NCI-H1436 treated with DMSO at 0.1 percent for 48 hours (cell line): ENCODE measurements at places on chromosomes 1 and 21.

DNA sequence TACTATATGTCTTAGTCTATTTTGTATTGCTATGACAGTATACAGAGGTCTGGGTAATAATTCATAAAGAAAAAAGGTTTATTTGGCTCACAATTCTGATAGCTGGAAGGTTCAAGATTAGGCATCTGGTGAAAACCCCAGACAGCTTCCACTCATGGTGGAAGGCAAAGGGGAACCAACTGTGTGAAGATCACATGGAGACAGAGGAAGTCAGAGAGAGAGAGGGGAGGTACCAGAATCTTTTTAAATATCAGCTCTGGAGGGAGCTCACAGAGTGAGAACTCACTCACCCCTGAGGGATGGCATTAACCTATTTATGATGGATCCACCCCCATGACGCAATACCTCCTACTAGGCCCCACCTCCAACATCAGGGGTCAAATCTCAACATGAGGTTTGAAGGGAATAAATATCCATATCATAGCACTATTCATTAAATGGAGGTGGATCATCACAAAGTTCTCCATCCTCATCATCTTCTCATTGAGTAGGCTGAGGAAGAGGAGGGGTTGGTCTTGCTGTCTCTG lies 290.5 kb downstream of the DSCAM start:
- DNase-seq, result no peak

DNA sequence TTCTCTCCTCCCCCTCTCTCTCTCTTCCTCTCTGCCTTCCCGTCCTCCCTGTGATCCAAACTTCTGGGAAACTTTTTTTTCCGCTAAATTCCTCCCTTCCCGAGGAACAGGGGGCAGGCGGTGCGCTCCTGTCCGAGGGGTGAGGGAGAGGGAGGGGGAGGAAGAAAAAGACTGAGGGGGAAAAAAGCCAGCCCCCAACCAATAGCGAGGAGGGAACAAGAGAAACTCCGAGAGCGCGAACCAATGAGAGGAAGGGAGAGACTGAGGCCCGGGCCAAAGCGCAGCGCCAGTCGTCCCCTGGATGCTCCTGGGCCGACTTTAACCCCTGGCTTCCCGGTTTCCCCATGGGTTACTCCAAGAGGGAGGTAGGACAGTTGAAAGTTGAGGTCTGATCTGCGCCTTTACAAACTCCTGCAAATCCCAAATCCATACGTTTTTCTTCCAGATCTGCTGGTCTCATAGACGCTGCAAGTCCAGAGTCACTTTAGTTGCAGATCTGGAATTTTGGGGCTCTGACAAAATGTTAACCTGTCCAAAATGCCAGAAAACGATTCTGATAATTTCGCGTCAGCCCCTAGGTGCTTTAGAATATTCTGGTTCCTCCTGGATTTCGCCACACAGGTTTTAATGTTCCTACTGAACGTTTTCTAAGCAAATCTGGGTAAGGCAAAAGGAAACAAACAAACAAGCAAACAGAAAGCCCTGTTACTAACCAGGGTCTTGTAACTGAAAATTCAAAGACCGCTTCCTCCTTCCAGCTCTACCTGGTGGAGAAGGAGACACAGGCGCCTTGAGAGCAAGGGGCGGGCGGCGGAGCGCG lies at the start of gene TBX15:
Gene TBX15 (minus strand): TSS at position 158 of the 820 bp plus-strand sequence. CDS start 548 bp downstream, outside the sequence.
- no peak for DNase-seq

DNA sequence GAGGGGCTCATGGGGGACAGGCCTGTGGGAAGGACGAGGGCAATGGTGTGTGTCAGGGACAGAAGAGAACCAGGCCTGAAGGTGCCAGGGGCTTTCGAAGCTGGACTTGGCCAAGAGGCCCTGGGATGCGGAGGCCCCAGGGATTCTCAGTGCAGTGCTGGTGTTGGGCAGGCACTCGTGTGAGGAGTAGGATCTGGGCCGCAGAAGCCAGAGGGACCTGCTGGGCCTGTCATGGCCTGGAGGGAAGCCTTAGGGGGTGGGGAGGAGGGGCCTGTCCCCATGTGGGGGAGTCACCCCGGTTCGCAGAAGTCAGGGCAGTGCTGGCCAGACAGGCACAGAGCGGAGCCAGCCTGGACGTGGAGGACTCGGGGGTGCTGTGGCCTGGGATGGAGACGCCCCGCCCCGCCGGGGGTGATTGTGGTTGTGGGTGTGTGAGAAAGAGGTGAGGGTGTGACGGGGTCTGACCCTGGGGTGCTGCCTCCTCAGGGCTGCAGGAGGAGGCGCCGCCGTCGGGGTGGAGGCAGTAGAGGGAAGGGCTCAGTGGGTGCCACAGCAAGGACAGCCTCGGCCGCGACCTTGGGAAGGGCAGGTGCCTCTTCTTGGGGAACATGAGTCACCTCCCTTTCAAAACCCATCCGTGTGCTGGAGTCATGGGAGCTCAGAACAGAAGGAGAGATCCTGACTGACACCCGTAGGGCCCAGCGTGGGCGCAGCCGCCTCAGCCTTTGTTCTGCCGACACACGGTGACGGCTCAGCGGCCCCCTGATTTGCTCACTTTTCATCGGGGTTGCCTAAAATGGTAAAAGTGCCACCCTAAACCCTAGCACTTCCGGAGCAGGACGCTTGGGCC lies 33.9 kb downstream of the FAAP20 start:
- no peak for DNase-seq

- DNase-seq, result no peak
Measured at GRCh38 chr21:44359396-44359795, 6.0 kb downstream of the TRPM2 start.

DNA sequence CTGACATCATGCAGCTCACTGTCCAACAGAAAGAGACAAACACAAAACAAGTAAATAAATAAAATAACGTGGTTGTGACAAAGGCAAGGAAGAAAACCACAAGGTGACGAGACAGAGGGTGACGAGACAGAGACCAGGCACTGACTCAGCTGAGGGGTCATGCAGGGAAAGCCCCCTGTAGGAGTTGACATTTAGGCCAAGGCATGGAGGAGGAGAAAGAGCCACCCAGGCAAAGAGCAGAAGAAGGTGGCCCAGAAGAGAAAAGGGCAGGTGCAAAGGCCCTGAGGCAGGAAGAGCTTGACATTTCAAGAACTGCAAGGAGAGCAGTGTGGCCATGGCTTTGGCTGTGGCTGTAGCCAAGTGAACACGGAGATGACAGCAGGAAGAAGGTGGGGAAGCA lies 65.1 kb upstream of the ID3 start:
- no peak for DNase-seq

DNA sequence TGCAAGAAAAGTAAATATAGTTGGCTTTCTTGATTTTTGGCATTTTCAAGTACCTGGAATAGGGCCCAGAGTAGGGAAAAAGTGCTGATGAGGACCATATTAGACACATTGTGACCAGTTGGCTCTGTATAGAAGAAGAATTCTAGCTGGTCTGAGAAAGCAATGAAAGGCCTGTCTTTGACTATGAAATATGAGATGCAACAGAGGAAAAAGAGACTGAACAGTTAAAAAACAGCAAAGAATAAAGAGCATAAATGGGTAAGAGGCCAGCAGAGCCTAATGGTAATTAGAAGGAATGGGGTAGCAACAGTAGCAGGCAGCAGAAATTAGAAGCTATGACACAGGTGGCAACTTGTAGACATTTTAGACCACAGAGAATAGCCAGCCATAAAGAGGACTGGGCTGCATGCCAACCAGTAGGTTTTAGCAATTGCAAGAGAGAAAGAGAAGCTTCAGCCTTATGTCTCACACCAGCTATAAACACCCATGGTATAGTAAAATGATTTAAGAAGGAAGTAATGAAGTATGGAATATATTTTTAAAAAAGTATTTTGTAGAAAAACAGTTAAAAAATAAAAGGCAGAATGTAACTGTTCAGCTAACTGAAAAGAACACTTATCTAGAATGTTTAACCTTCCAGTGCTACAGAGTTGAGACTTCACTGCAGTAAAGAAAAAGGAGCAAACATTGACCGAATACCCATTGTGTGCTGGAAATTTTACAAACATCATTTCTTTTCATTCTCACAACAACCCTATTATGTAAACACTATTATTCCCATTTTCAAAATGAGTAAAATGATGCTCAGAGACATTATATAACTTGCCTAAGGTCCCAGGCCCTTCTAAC lies 114.1 kb downstream of the LHX4 start:
- DNase-seq, result peak; percentile 86
